ENCODE measurements at places on chromosomes 1 and 21. TPM values are rescaled to one million over a fixed set of nuclear protein-coding genes. Genes with fewer than 3 reads are reported as not detected.

GRCh38 chr1:85584923-85585322, 4.4 kb downstream of the CCN1 start:
- DNase-seq = no peak

GRCh38 chr1:109974191-109974590, 10.4 kb upstream of the AHCYL1 start:
- DNase-seq = no peak

DNA sequence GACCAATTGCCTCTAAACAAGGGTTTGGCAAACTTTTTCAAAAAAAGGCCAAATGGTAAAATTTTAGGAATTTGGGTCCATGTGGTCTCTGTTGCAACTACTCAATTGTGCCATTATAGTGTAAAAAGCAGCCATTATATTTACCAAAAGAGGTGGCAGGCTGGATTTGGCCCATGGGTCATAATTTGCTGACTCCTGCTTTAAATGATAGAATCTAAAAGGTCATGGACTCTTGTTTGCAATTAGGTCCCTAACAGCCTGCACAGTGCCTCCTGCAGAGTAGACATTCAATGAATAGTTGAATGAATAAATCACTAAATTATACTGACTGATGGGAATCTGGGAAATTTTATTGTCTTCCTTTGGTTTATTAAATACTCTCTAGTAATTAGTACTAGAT, 6.2 kb downstream of the BECN2 start:
- DNase-seq = no peak

GRCh38 chr1:32231843-32232432, 9.7 kb downstream of the EIF3I start:
- no peak for DNase-seq

GRCh38 chr21:16195538-16195910, 465.7 kb downstream of the USP25 start:
- DNase-seq = no peak

GRCh38 chr1:227576189-227576588, 12.8 kb downstream of the ZNF678 start:
- no peak for DNase-seq

DNA sequence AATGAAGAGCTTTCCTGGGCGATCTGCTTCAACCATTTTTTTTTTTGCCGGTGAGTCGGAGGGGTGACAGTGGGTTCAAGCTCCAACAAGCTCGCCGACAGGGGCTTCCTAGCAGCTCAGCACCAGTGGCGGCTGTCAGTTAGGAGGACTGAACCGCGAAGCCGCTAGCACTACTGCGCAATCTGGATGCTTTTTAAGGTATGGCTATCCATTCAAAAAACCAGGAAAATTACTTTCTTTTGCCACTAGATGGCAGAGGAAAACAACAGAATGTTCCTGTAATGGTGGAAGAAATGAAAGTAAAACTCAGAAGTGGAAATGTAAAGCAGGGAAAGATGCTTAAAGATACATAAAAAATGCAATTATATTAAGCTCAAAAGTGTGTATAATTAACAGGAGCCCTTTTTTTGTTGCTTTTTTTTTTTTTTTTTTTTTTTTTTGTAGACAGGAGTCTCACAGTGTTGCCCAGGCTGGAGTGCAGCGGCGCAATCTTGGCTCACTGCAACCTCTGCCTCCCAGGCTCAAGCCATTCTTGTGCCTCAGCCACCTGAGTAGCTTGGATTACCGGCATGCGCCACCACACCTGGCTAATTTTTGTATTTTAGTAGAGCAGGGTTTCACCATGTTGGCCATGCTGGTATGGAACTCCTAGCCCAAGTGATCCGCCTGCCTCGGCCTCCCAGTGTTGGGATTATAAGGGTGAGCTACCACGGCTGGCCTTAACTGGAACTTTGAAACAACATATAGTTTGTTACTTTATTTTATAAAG, 8.5 kb downstream of the KYAT3 start:
- DNase-seq = no peak

The C8A gene
- not detected for total RNA-seq

The VHLL gene
- total RNA-seq = not detected

The MX2 gene
- total RNA-seq = not detected

The SMPDL3B gene
- total RNA-seq = not detected

The AGO4 gene
- 14.6 TPM for total RNA-seq

The SLC2A5 gene
- 0.39 TPM for total RNA-seq

All from osteocyte (in vitro differentiated cells).